ENCODE measurements at places on chromosomes 12 and 14. TPM values are rescaled to one million over a fixed set of nuclear protein-coding genes. Genes with fewer than 3 reads are reported as not detected.

DNA sequence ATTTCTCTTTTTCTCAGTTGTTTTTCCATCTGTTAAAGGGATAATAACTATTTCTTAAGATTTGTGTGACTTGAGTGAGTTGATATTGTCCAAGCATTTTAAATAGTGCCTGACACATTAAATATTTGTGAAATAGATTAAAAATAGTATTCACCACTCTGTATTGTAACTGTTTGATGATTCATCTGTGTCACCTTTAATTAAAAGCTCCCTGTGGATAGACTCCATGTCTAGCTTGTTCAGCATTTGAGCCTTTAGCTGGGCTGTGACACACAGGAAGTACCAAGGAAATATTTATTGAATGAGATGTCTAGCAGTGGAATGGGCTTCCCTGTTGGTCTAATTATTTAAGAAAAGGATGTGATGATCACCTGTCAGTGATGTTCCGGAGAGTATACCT is 1.8 kb upstream of the GLIPR1L2 start:
- DNase-seq, result no peak

Gene SPTB
- total RNA-seq, result 2.7 TPM

Gene OTX2
- 33.9 TPM for total RNA-seq

GRCh38 chr12:27905285-27906126 is 67.0 kb downstream of the PTHLH start:
- no peak for DNase-seq

- DNase-seq, result no peak
Observed at GRCh38 chr14:59020382-59020781, 168.1 kb upstream of the DAAM1 start.

DNA sequence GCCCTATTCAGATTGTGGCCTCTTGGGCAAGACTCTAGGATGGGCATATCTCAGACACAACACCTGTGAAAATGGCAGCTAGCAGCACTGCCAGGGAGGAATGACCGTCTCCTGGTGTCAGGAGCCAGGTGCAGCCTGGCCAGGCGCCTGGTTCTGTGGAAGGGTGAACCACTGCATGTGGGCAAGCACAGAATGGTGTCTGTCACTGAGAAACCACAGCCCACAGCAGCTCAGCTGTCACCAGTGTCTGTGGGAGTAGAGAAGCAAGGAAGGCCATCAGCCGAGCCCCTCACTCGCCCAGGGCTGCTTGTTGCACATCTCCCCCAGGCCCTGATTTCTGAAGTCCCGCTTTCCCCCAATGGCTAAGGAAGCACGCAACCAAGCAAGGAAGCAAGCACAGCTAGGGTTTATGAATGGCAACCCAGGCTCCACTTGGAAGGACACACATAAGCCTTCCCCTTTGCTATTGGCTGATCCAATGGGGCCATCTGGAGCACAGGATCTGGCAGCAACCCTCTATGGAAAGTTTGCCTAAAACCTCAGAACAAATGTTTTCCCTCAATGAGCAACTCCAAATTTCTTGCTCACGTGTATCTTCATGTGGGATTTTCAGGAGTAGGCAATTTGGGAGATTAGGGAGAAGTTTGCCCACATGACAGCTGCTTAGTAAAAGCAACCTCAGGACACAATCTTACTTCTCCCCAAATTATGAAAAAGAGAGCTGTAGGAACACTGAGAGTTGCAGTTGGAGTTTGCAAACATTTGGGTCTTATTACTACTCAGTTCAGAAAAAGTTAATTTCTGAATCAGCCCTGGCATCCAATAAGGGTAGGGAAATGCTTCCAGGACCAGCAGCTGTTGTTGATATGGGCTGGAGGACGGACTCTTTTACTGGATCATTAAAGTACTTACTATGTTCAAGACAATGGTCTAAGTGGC is 44.7 kb downstream of the GPHB5 start:
- DNase-seq, result no peak

Gene GCN1
- 137 TPM for total RNA-seq

DNA sequence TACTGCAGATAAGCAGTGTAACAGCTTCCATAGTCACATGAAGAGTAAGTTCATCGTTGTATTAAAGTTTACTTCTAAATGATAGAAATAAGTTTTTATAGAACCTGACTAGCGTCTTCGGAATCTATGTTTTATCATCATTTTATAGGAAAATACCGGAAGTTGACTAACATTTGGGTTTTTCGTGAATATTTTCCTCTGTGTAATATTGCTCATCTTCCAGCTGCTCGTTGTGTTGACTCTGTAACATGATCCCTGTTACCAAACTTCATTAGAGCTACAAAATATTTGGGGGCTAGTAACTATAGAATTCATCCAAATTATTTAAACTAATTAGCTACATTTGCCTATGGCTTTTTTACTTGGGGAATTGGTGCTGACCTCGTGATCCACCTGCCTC is 37.2 kb downstream of the DDX51 start:
- no peak for DNase-seq

Gene PAX9
- not detected for total RNA-seq

DNA sequence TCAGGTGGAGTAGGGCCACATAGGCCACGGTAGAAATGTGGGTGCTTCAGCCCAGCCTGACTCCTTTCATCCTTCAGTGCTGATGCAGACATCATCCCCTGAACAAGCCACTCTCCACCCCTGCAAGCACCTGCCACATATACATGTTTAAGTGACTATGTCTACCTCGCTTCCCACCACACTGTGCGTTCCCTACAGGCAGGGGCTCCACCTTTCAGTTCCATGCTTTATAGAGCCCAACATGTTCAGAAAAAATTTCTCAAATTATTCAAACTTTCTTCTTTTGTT is 11.6 kb downstream of the SLC7A7 start:
- DNase-seq, result no peak

Gene KRT83
- total RNA-seq, result not detected

DNA sequence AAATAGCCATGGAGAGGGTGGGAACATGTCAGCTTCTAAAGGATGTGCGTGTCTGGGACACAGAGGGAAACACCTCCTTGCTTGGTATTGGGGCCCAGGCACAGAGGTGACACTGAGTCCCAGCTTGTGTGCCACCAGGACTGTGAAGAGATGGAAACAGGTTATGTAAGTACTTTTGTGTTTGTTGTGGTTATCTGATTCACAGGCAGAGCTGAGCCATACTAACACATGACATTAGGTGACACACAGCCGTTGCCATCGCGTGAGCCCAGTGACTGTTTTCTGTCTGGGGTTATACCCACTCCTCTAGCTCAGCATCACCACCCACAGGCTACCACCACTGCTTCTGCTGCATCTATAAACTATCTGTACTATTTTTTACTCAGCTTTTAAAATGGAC is 12.1 kb upstream of the FLVCR2 start:
- DNase-seq, result no peak

- no peak for DNase-seq
Observed at GRCh38 chr12:92488735-92489134, 214.1 kb upstream of the PLEKHG7 start.

Gene CATSPERB
- 0.30 TPM for total RNA-seq

DNA sequence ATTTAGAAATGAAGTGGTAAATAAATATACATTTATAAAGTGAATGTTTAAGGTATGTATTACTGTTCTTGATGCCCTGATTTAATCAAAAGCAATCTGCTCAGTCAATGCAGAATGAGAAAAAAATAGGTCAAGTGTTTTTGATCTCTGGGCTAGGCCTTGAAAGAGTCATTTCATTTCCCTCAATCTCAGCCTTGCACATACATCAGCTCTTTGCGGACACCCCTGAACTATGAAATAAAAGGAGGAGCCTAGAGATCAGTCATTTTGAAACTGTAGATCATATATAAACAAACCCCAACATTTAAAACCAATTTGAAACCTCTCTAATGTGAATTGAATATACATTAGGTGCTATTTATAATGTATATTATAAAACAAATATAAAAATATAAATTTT is 42.5 kb downstream of the ATG2B start:
- DNase-seq, result no peak

DNA sequence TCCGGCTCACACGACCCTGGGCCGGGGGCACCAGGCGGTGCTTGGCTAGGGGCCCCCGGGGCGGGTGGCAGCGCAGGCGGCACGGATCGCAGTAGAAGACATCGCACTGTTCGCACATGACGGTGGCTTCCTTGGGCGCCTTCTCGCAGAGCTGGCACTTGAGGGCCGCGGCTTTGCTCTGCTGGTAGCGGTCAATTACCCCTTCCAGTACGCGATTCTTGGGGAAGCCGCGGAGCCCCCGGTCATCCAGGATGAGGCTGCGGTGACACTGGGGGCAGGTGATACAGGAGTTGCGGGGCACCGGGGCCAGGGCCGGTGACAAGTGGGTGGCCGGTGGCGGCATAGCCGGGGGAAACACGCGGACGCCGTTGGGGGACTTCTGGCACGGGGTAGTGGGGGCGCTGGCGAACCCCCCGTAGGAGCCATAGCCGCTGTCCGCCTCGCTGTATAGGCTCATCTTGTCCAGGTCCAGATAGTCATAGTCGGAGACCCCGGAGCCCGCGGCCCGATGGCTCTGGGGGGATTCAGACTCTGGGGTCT is 553 bp downstream of the TRIM9 start:
- no peak for DNase-seq

GRCh38 chr12:66199831-66200509 is 11.0 kb downstream of the IRAK3 start:
- DNase-seq, result no peak

- no peak for DNase-seq
Observed at GRCh38 chr12:13570005-13570694, 373.6 kb downstream of the EMP1 start.

- DNase-seq, result no peak
Observed at GRCh38 chr14:21882226-21882625, 208.6 kb upstream of the OR4E1 start.

GRCh38 chr12:131860472-131861260 is 32.5 kb downstream of the MMP17 start:
- no peak for DNase-seq

DNA sequence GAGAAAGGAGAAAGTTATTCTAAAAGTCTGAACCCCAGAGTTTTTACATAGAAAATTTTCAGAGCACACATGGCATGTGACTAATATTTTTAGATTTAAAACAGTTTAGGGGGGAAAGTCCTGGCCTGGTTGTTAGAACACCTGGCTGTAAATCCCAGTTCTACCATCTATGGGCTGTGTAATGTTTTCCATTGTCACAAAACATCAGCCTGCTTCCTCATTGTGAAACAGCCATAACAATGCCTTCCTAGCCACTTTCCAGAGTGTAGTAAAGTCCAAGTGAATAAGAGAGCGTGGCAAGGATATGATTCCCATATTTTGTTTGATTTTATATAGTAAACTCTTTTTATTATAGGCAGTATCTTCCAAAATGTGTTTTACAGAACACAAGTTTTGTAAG is 310.0 kb upstream of the DCN start:
- no peak for DNase-seq

Gene CPNE6
- total RNA-seq, result not detected

GRCh38 chr14:105204931-105205672 is 24.0 kb upstream of the NUDT14 start:
- no peak for DNase-seq

GRCh38 chr12:116910645-116911451 is at the start of gene FBXW8:
Gene FBXW8 (plus strand): TSS chr12:116910950. CDS start chr12:116911038, 88 bp downstream.
- DNase-seq, result peak; percentile 87

- no peak for DNase-seq
Observed at GRCh38 chr12:88247241-88247643, 105.1 kb downstream of the TMTC3 start.

Gene MIP
- total RNA-seq, result not detected

DNA sequence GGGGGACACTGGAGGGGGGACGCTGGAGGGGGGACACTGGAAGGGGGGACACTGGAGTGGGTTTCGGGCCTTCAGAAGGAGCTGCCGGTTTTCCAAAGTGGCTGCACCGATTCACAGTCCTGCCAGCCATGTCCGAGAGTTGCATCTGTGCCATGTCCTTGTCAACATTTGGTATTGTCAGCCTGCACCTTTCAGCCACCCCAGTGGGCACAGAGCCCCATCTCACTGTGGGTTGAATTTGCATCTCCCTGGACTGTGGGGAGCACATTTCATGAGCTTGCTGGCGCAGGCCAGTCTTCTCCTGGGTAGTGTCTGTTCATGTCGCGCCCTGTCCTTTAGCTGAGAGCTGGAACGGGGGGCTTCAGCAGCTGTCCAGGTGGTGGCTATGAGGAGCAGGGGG is 72.7 kb downstream of the GALNT9 start:
- no peak for DNase-seq

Gene LYZ
- 0.34 TPM for total RNA-seq

DNA sequence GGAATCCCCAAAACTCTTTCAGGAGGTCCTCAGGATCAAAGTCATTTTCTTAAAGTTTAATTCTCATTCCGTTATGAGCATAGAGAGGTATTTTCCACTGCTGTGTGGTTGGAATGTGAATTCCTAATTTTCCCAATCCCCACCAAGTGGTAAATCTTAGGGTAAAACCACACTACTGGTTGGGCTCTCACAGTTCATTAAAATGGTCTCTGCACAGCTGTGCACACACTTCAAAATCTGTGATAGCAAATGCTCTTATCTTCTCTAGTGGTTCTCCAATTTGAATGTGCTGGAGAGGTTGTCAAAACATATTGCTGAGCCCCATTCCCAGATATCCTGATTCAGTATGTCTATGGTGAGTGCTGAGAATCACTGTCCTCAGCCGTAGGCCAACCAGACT is 189.1 kb downstream of the BMP4 start:
- DNase-seq, result no peak

Gene AGAP2
- 1.7 TPM for total RNA-seq

DNA sequence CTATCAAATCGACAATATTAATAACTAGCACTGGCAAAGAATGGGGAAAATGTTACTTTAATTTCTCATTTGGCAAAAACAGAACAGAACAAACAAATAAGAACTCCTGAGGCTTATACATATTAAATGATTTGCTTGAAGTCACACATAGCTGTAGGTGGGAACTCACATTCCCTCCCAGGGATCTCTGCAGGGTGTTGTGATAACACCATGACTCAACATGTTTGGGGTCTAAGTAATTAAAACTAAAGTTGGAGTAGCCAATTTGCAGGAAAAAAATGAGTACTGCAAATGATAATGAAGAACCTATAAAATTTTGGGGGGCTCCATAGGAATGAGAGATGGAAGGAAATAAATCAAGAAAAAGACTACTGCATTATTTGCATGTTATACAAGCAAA is 27.5 kb downstream of the UNC79 start:
- no peak for DNase-seq

Gene OR6C2
- total RNA-seq, result not detected

Gene KLRF1
- total RNA-seq, result not detected

DNA sequence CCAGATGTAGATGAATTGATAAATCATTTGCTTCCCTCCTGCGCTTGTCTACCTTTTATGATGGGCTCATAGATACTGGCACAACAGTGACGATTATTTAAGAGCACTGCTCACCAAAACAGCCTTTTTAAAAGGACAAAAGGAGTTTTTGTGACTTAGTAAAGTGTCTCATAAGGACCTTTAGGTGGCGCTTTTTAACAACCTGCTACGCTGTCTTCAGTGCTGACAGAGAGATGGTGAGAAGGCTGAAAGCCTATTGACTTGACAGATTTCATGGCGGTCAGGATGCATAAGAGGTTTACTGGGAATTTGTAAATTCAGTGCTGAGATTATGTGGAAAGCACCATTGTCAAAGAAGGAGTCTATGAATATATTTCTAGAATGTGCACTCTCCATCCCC is 87.6 kb downstream of the SLC15A5 start:
- no peak for DNase-seq

Gene SDR9C7
- total RNA-seq, result not detected

Gene PLEKHD1
- total RNA-seq, result 0.48 TPM

Gene SYCP3
- total RNA-seq, result 0.07 TPM

Gene ANKS1B
- total RNA-seq, result 8.5 TPM

Measured in H1 (cell line).